ENCODE measurements at places on chromosomes 7 and 10.

GRCh38 chr7:116669769-116670168 lies 2.2 kb upstream of the MET start:
- no peak for DNase-seq

- DNase-seq = no peak
Measured at GRCh38 chr10:110827410-110827809, 44.3 kb upstream of the PDCD4 start.

DNA sequence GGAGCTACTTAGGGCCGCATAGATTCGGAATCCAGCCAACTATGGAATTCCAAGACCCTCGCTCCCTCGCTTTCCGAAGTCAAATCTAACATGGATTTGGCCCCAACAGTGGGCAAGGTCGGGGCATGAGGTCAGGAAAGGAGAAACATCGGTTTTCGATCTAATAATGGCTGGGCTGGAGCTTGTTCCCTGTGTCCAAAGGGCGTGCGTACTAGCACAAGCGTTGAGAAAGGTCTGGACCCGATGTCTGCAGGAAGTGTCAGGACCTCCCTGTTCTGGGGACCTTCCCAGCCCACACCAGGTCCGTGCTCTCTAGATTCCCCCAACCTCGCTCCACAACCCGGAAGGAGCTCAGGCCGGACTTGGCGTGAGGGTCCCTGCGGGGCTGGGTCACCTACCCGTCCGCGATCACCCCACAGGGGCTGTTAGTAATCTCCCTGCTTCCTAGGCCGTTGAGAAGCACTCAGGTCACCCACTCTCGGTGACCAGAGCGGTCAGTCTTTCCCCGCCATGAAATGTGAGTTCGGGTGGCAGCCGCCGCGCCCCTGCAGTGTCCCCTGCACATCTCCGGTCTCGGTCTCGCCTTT lies 4.8 kb downstream of the FEZF1 start:
- no peak for DNase-seq

GRCh38 chr10:124737708-124738107 lies 6.5 kb downstream of the FAM53B start:
- DNase-seq = no peak

GRCh38 chr7:35787925-35788324 lies 12.9 kb upstream of the SEPTIN7 start:
- DNase-seq = no peak

DNA sequence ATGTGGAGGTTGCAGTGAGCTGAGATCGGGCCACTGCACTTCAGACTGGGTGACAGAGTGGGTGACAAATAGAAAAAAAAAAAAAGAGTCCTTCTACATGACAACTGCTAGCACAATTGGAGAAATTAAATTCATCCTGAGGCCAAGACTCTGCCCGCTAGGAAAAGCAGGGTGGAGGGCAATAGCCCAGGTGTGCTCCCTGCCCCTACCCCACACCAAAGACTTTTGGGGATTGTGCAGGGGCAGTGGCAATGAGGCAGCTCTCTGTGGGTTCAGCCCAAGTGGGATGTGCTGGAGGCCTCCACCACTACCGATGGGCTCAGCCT lies 61.3 kb downstream of the TMEM209 start:
- DNase-seq = no peak

DNA sequence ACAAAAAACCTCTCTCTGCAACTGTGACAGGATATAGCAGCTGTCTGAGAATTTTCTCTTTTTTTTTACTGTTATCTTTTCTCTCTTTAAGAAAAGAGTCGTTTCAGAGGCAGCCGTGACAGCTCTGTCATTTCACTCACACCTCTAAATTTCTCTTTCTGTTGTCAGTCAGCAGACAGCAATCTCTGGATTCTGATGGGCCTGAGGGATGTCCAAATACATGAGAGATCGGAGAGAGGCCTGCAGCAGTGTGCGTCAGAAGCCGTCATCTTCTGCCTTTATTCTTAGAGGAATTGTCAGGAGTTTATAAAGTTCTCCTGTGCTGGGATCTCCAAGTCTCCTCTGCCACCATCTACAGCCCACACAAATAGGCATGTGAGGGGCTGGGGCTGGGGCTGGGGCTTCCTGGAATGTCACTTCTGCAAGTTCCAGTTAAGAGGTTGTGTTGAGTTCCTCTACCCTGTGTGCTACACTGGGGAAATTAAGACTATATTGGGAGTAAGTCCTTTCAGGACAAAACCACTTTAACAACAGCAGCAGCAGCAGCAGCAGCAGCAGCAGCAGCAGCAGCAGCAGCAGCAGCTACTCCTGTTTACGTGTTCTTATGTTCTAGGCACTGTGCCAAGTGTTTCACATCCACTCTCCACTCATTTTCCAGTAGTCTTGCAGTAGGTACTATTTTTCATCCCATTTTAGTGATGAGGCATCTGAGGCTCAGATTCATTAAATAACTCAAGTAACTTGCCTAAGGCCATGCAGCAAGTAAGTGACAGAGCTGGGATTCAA lies 541.3 kb downstream of the LRMDA start:
- peak; percentile 19 for DNase-seq

GRCh38 chr7:21617513-21617912 lies 74.7 kb downstream of the DNAH11 start:
- DNase-seq = no peak

- DNase-seq = no peak
Measured at GRCh38 chr10:111432588-111432987, 355.8 kb downstream of the ADRA2A start.

DNA sequence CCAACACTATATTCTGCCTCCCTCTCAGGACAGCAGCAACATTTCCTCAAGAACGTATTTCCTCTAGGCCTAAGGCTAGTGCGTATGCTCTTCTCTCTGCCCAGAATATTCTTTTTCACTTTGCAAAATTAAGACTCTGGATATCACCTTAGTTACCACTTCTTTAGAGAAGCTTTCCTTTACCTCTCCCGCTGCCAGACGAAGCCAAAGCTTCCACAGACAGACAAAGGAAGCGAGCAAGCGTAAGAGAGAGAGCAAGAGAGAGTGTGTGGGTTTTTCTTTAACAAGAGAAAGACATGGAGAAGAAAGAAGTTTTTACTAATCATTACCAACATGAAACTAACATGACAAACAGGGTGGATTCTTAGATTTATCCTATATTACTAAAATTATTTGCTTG lies 64.1 kb downstream of the P4HA1 start:
- DNase-seq = no peak

GRCh38 chr10:48285710-48286109 lies 11.2 kb upstream of the FRMPD2 start:
- DNase-seq = no peak

DNA sequence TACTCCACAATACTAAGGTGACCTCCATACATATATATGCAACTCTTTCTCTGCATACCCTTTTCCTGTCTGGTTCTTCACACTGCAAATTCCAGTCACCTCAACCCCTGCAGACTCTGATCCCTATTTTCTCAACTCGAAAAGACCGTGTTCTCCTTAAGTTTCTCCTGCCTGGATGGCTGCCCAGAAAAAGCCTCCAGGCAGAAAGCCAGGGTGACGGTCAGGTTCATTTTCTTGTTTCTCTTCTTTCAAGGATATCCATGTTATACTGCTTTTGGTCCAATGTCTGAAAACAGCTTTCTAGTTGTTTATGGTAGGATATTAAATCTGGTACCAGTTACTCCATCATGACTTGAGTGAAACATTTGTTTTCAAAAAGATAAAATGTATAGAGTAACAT lies 267.8 kb upstream of the MYO3A start:
- DNase-seq = no peak

DNA sequence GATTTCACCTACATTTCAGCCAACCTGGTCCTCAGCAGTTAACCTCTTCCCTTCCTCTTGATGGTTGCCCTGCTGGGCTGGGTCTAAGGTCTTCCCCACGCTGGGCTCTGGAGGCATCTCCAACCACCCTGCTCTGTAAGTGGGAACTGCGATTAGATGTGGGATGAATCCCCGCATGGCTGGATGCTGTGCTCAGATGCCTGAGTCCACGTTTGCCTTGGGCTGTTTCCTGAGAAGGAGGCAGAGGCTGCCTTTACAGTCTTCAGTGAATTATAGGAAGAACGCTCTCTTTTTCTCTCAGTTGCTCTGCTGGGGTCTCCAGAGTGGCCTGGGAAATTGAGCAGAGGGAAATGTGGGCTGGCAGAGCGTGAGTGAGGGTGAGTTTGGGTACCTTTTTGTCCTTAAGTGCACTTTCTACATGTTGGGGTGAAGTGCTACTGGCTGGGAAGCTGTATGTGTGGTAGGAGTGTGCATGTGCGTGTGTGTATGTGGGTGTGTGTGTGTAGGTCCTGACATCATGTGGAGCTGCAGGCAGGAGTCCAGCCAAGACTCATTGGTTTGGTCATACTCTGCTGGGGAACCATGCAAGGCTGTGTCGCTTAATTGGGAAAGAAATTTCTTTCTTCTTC lies 1.5 kb downstream of the GIMAP8 start:
- no peak for DNase-seq

- DNase-seq = no peak
Measured at GRCh38 chr7:16594061-16594460, 51.5 kb downstream of the ANKMY2 start.

- no peak for DNase-seq
Measured at GRCh38 chr10:3749011-3749410, 36.0 kb downstream of the KLF6 start.

DNA sequence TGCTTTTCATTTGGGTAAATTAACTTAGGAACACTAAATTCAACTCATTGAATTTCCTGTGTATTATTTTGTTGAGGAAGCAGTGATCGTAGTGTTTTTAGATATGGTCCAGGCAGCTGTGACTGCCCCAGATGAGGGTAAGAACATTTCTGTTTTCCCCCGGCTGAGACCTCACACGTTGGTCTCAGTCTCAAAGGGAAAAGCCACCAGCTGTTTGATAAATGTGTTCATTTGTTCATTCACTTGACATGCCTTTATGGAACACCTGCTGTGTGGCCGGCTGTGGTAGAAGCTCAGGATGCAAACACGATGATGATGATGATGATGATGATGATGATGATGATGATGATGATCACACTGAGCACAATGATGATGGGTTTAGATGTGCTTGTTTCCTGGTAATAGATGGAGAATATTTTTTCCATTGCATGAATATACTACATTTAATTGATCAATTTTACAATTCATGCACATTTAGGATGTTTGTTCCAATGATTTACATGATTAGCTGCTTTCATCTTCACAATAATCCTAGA lies 125.6 kb upstream of the ZNF32 start:
- no peak for DNase-seq

GRCh38 chr10:75967491-75967890 lies 536.1 kb downstream of the LRMDA start:
- no peak for DNase-seq

DNA sequence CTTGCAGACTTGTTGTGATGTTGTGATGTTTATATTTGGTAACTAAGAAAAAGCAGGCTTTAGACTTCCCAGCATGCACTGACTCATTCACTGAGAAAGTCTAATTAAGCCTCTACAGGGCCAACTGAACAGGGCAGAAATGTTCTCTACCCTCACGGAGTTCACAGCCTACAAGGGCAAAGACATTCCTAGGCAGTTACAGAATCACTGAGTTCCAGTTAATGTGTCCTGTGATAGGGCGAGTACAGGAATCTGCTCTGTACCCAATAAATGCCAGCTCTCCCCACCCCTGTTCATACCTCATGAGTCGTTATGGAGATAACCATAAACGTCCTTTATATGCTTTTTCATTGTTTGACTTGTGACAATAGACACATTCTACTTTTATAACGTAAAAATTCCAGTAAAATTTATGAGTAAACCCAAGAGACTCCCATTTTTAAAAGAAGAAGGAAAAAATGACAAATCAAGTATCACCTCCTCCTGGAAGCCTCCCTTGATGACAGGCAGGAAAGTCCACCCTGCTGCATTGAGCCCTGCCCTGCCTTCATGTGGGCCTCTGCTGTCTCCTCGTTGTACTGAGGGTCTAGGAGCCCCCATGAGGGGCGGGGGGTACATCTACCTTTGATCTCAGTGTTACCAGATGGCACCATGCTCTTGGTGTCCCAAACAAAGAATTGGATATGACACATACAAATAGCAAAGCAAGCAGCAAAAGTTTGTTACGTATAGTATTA lies 14.3 kb downstream of the MUC12 start:
- DNase-seq = no peak

DNA sequence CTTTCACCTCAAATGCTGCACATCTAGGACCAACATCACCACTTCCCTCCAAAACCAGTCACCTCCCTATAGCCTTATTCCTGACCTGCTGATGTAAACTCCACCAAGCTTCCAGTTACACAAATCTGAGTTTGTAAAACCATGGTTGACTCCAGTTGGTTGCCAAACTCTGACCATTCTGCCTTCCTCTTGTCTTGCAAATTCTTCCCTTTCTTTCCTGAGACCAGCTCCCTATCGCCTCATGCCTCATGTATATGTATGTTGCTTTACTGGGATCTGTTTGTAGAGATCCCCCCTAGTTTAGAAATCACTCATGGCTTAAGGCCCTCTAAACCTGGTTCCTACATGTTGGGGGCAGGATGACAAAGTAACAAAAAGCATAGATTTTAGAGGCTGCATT lies 31.3 kb downstream of the PAX2 start:
- DNase-seq = no peak

DNA sequence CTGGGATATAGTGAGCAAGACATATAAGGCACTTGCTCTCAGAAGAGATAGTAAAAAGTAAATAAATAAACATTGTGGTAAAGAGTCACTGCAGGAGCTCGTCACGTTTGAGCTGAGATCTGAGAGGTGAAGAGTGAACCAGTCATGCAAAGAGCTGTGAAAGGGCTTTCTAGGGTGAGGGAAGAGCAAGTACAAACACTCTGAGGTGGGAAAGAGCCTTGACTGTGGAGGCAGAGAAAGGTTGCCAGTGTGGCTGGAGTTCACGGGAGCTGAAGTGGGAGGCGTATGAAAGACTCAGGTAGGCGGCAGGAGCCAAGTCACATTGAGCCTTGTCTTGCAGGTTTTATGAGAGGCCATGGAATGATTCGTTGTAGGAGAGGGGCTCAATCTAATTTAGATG lies 141.0 kb downstream of the C1GALT1 start:
- DNase-seq = no peak

- DNase-seq = no peak
Measured at GRCh38 chr7:84904561-84904960, 282.3 kb downstream of the SEMA3D start.

DNA sequence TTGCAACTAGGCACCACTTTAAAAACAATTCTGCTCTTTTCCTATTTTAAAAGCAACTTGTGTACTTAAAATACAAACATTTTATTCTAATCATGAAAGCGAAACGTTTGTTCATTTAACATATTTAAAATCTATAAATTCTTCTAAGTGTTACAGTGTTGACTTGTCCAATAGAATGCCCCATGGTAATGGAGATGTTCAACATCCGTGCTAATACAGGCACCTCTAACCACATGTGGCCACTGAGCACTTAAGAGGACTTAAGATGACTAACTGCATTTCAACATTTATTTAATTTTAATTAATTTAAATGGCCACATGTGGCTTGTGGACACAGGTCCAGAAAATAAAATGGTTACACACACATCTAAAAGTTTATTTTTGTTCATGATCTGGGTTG lies 115.1 kb downstream of the TPK1 start:
- DNase-seq = no peak

- no peak for DNase-seq
Measured at GRCh38 chr10:27701938-27702537, 43.6 kb downstream of the MKX start.

- DNase-seq = no peak
Measured at GRCh38 chr7:87877366-87878040, 1.2 kb downstream of the DBF4 start.
